ENCODE measurements at places on chromosomes 7 and 10.

DNA sequence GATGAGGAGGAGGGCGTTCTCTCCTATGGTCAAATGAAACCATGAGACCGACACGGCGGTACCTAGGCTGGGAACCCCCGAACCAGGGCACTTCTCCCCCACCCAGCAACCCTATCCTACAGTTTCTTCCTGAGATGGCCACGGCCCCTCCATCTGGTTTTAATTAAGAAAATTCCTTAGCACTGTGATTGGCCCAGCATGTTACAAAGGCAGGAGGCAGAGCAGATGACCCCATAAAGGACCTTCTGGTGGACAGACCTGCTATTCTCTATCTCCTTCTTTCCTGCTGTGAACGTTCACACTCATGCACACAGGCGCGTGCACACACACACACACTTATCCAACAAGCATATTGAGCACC, 129.4 kb downstream of the RGS10 start:
- H3K27me3 ChIP-seq = no peaks in the 10 kb centered on the region
- H3K36me3 ChIP-seq = no peaks in the 10 kb centered on the region
- H3K4me3 ChIP-seq = no peak overlapping the region
- H3K27ac ChIP-seq = peak overlapping the region; percentile 53

DNA sequence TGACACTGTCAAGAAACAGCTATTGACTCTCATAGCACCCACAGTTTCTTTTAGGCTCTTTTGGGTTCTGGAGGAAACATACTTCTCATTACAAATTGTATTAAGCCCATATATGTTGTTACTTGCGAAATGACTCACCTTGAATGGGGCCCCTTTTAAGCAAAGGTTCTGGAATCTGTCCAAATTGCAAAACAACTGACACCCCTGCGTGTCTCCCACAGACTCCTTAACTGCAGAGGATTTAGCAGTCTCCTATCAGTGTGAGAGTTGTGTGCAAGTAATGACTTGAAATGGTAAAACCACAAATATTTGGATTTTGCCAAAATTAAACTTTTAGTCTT, 192.3 kb downstream of the DNAJC1 start:
- DNase-seq = no peak
- no peaks in the 10 kb centered on the region for H3K36me3 ChIP-seq
- no peak overlapping the region for H3K27ac ChIP-seq
- H3K4me1 ChIP-seq = no peaks in the 10 kb centered on the region
- no peaks in the 10 kb centered on the region for H3K27me3 ChIP-seq
- no peak overlapping the region for H3K4me3 ChIP-seq

DNA sequence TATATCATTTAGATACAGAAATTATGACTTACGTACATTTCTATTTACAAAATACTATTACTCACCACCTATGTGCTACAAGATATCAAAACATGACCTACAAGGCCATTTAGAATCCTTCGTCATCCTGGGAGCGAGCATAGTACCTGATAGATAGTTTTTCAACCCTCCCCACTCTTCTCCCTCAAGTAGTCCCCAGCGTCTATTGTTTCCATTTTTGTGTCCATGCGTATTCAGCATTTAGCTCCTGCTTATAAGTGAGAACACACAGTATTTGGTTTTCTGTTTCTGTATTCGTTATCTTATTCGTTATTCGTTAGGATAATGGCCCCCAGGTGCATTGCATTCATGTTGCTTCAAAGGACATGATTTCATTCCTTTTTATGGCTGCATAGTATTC, 28.1 kb downstream of the PNLIPRP2 start:
- no peak overlapping the region for H3K27ac ChIP-seq
- no peak for DNase-seq

DNA sequence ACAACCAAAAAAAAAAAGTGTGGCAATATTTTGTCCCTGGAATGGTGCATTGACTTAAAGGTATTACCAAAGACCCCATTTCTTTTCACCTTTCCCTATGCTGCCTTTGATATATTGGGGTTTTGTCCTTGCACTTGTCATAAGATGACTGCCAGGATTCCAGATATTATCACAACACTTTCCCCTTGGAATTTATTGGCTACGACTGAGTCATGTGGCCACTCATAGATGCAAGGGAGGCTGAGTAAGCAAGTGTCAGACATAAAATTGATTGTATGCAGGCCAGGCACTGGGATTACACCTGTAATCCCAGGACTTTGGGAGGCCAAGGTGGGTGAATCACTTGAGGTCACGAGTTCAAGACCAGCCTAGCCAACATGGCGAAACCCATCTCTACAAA, 83.6 kb downstream of the PPP1R3C start:
- H3K27me3 ChIP-seq = no peaks in the 10 kb centered on the region
- no peak for DNase-seq
- H3K36me3 ChIP-seq = no peaks in the 10 kb centered on the region
- H3K4me3 ChIP-seq = no peak overlapping the region

DNA sequence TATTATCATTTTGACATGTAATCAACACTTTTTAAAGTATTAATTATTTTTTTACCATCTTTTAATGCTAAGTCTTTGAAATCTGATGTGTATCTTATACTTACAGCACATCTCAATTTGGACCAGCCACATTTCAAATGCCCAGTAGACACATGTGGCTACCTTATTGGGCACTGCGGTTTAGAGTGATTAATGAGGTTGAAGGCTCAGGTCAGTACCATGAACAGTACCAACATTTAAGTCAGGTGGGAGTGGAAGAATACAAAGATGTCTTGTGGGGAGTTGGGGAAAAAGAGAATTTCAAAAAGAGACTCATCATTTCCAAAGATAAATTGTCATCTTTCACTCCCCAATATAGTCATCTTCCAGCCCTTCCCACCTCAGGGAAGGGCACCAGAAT, 40.5 kb downstream of the COL28A1 start:
- H3K27me3 ChIP-seq = no peaks in the 10 kb centered on the region
- H3K27ac ChIP-seq = no peak overlapping the region
- H3K4me1 ChIP-seq = no peaks in the 10 kb centered on the region
- DNase-seq = no peak

- no peaks in the 10 kb centered on the region for H3K4me1 ChIP-seq
- no peaks in the 10 kb centered on the region for H3K27me3 ChIP-seq
- no peaks in the 10 kb centered on the region for H3K36me3 ChIP-seq
- no peak for DNase-seq
- no peak overlapping the region for H3K27ac ChIP-seq
Observed at GRCh38 chr7:64037095-64037494, 8.1 kb upstream of the ZNF727 start.

DNA sequence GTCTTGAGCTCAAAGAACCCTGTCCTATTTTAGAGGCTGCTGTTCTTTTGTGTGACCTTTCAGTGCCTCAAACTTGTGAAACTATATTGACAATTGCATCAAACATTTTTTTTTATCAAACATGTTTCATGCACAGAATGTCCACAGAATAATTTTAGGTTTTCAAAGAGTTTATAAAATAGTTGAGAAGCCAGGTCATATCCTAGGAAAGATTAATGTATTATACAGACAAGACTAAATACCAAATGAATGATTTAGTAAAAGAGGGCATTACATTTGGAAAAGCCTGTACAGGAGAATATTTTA, 67.0 kb downstream of the CDK6 start:
- H3K36me3 ChIP-seq = no peaks in the 10 kb centered on the region
- no peak overlapping the region for H3K4me3 ChIP-seq
- no peaks in the 10 kb centered on the region for H3K4me1 ChIP-seq
- DNase-seq = no peak

DNA sequence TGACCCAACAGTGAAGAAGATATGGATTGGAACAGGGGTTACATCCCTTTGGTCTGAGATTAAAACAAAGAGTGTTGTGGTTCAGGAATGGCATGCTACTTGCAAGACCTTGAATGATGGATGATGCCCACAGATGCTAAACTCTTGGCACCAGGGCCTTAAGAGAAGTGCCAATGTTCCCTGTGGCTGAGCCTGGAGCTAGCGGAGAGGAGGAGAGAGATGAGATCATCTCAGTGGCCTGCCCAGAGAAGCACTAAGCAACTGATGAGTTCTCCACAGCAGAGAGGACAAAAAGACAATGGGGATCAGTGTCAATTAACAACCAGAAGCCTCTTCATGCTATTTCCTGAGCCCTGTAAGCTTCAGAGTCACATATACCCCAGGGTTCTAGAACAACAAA, 97.8 kb downstream of the ELAPOR2 start:
- H3K36me3 ChIP-seq = no peaks in the 10 kb centered on the region
- no peak for DNase-seq
- no peaks in the 10 kb centered on the region for H3K27me3 ChIP-seq
- H3K27ac ChIP-seq = no peak overlapping the region
- H3K4me1 ChIP-seq = no peaks in the 10 kb centered on the region

- no peak for DNase-seq
- H3K4me1 ChIP-seq = peaks cover 4% of the 10 kb centered on the region
- peak overlapping the region; percentile 58 for H3K4me3 ChIP-seq
- H3K36me3 ChIP-seq = no peaks in the 10 kb centered on the region
- no peak overlapping the region for H3K27ac ChIP-seq
Observed at GRCh38 chr10:68471063-68471585, 649 bp downstream of the DNA2 start.

DNA sequence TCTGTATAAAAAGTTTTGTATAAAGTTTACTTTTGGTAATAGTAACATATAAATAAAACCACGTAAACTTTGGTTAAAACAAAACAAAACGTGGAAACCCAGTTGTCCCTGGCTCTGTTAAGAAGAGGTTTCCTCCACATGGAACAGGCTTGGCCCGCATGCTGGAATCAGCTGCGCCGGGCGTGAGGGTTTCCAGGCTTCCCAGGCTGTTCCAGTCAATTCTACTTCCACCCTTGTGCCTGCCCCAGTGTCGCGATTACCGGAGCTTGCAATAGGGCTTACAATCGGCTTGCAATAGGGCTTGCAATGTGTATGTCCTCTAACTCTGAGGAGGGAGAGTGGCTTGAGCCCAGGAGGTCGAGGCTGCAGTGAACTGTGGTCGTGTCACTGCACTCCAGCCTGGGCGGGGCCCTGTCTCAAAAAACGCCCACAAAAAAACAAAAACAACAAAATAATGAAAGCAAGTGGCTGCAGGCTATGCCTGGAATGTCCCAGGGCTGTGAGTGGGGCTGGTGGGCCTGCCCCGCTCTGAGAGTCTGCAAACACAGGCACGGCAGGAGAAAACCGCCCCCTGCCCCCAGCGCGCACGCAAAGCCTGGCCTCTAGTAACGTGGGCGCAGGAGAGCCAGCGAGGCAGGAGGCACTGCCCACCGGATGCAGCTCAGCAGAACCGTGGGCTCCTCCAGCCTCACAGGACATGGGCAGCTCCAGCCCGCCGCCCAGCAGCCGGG, 16.3 kb downstream of the CYP2W1 start:
- no peak for DNase-seq
- H3K36me3 ChIP-seq = no peaks in the 10 kb centered on the region
- H3K27ac ChIP-seq = no peak overlapping the region
- H3K4me3 ChIP-seq = no peak overlapping the region
- H3K4me1 ChIP-seq = no peaks in the 10 kb centered on the region

DNA sequence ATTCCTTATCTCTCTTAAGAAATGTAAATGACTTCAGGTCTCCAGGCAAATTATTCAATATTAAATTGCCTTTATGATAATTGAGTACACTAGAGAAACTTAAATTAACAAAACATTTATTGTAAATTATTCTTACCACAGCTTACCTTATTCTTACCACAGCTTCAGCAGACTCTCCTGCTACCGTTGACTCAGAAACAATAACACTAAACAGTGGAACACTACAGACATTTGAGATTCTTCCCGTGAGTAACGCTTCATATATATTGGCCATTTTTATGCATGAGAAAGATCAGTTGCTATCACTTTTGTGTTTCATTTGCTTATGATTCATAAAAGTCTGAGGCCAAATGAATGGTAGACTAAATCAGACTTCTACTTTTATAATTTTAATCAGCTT, 28.7 kb downstream of the TMEM243 start:
- H3K27ac ChIP-seq = no peak overlapping the region
- H3K36me3 ChIP-seq = peaks cover 3% of the 10 kb centered on the region
- DNase-seq = no peak
- no peak overlapping the region for H3K4me3 ChIP-seq
- no peaks in the 10 kb centered on the region for H3K27me3 ChIP-seq

DNA sequence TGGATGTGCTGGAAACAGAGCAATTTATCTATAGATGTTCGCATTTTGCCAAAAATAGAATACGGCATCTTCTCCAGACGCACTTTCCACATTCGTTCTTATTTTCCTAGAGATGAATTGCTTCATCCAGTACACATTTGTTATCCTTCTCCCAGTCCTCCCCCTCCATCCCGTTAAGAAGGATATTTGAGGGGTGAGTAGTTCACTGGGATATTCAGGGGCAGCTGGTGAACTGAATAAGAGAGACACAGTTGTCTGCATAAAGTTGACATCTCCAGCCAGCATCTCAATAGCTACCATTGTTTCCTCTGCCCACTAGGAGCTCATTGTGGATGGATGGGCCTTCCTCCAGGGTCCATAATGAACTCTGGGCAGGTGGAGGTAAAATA, 456.8 kb upstream of the NRP1 start:
- no peaks in the 10 kb centered on the region for H3K27me3 ChIP-seq
- no peak overlapping the region for H3K27ac ChIP-seq
- no peaks in the 10 kb centered on the region for H3K36me3 ChIP-seq
- DNase-seq = no peak
- H3K4me1 ChIP-seq = no peaks in the 10 kb centered on the region

DNA sequence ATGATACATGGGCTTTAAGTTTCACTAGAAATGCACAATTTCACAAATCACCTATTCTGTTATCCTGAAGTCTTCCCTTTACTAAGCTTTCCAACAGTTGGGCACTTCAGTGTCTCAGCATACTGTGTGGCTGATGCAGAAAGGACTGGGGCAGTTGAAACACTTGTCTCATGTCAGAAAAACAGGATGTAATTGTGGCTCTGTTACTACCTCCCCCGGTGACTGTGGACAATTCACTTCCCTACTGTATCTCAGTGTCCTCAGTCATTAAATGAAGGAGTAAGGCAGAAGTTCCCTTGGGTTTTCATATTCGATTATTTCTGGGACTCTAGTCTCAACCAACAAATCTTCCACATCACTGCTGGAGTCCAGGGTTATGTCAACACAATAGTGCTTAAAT, 17.9 kb downstream of the ANKRD22 start:
- no peak for DNase-seq
- H3K27ac ChIP-seq = no peak overlapping the region

GRCh38 chr7:101507791-101508252, 121.3 kb downstream of the MYL10 start:
- H3K27ac ChIP-seq = no peak overlapping the region

- H3K4me3 ChIP-seq = no peak overlapping the region
- no peaks in the 10 kb centered on the region for H3K4me1 ChIP-seq
- H3K27ac ChIP-seq = no peak overlapping the region
- no peaks in the 10 kb centered on the region for H3K27me3 ChIP-seq
- DNase-seq = no peak
Observed at GRCh38 chr10:17256627-17257026, 28.6 kb downstream of the VIM start.

GRCh38 chr7:133688483-133689239, 435.8 kb downstream of the EXOC4 start:
- H3K4me3 ChIP-seq = no peak overlapping the region
- no peak for DNase-seq
- H3K4me1 ChIP-seq = no peaks in the 10 kb centered on the region
- H3K27ac ChIP-seq = no peak overlapping the region
